ENCODE measurements at places on chromosomes 7 and 10.
A peak's percentile ranks its signal among the peaks of the same experiment; 100 is the strongest.

DNA sequence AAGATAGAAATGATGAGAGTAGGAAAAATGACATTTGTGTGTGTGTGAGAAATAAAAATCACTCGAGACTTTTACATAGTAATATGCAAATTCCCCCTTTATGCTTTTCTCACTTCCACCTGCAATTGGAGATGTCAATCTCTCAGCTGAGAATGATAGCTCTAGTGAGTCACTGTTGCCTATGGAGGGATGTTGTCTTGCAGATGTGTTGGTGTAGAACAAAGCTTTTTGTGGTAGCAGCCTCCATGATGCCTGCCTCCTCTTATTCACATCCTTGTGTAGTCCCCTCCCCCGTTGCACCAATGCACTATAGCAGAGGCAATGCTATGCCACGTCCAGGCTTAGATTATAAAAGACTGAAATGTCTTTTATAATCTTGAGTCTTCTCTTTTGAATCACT is 33.8 kb downstream of the SPAG6 start:
- DNase-seq, result no peak

DNA sequence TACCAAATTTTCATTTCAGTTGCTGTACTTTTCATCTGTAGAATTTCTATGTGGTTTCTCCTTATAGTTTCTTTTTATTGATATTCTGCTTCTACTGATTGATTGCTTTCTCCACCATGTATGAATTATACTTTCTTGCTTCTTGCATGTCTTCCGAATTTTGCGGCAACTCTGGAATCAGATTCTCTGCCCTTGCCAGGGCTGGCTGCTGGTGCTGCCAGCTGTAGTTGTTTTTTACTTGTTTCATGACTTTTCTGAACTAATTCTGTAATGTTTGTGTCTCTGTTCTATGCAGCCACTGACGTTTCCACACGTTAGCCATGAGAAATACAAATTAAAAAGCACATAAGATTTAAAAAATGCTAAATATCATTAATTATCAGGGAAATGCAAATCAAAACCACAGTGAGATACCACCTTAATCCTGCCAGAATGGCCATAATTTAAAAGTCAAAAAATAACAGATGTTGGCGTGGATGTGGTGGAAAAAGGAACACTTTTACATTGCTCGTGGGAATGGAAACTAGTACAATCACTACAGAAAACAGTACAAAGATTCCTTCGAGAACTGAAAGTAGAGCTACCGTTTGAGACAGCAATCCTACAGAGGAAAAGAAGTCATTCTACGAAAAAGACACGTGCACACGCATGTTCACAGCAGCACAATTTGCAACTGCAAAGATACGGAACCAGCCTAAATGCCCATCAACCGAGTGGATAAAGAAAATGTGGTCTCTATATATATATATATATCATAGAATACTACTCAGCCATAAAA is 51.5 kb downstream of the MAD1L1 start:
- DNase-seq, result no peak

- no peak for DNase-seq
Measured at GRCh38 chr7:76151932-76152331, 49.8 kb upstream of the SRRM3 start.

GRCh38 chr10:93206652-93207051 is 133.0 kb downstream of the CYP26A1 start:
- DNase-seq, result no peak

- peak; percentile 9 for DNase-seq
Measured at GRCh38 chr10:109504401-109504800, 418.9 kb downstream of the XPNPEP1 start.

DNA sequence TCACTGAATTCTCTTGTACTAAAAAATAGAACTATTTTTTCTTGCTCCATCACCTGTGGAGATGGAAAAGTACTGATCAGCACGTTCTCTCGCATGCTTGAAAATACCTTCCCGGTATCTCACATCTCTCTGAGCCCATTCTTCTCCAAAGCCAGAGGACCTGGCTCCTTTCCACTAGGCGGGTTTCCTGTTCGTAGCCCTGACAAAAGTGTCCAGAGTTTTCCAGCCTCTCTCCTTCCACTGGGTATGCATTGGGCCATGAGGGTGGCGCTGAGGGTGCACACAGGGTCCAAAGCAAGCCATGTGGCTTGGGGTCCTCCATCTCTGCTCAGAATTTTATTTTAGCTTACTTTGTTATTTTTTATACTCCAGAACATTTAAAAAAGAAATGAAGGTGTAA is 16.3 kb upstream of the SRGN start:
- no peak for DNase-seq

GRCh38 chr7:116783666-116784318 is 78.6 kb upstream of the CAPZA2 start:
- DNase-seq, result no peak

All from astrocyte of the spinal cord (primary cell).